Stromal cell of bone marrow (primary cell): ENCODE measurements at places on chromosomes 6 and 20.

DNA sequence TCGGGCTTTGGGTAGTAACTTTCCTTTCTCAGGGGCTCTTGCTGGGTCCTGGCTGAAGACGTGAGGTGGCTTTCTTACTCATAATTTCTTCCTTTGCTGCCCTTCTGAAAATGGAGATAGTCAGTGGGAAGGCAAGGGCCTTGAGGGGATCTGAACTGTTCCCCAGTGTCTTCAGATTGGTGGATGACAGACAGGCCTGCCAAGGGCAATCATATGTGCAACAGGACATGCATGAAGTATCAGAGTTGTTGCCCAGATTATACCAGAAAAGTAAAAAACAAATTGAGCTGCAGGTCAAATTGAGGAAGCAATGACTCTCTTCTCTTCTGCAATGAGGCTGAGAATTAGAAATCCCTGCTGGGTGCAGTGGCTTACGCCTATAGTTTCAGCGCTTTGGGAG lies 71.6 kb upstream of the PAX1 start:
- DNase-seq: no peak

DNA sequence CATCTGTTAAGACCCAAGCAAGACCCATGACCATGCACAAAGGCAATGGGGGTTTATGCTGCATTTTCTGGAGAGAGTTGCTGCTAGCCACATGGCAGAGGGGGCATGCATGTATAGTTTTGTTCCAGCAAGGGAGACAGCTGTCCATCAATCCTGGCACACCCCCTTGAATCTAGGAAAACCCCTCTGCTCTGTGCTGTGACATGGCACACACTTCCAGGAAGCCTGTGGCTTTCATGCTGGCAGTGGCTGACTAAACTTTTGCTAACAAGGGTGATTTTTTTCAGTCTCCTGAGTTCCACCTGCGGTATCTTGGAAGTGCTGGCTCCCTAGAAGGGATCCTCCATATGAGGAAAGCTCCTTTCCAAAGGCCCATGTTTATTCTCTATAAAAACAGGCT lies 9.1 kb upstream of the CST4 start:
- DNase-seq: no peak

- no peak for DNase-seq
Observed at GRCh38 chr6:152680879-152681517, 16.7 kb upstream of the MYCT1 start.

GRCh38 chr20:35578469-35578868 lies 36.6 kb downstream of the ERGIC3 start:
- DNase-seq: no peak

DNA sequence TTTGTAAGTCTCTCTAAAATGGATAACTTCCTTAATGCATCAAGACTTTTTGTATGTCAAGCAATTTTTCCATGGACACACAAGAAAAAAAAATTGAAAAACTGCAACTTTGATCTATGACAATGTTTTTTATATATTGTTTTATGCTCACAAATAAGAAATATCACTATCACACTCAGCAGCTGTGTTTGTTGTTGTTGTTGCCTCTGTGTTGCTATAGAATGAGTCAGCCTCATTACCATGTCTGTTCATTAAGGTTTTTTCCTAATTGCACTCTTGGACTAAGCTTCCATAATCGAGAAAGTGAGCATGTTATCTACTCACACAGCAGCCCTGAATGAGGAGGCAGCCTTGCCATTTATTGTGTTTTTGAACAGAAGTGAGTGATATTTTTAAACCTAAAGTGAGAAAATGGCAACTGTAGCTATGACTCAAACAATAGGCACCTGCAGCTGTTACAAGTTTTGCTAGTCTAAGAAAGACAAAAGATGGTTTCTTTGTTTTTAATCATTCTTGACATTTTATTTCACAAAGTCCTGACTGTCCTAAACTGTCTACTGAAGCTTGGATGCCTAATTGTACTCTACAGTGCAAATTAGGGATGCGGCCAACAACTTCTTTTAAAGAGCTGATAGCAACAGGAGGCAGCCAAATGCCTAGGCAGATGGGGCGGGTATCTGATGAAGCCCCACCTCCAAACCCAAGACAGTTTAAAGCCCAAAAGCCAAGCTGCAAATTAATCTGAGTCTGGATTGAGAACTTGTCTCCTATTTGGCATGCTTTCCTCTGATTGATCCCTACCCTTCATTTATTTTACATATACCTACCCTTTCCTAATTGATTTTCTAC lies 77.9 kb upstream of the DOK5 start:
- DNase-seq: no peak

DNA sequence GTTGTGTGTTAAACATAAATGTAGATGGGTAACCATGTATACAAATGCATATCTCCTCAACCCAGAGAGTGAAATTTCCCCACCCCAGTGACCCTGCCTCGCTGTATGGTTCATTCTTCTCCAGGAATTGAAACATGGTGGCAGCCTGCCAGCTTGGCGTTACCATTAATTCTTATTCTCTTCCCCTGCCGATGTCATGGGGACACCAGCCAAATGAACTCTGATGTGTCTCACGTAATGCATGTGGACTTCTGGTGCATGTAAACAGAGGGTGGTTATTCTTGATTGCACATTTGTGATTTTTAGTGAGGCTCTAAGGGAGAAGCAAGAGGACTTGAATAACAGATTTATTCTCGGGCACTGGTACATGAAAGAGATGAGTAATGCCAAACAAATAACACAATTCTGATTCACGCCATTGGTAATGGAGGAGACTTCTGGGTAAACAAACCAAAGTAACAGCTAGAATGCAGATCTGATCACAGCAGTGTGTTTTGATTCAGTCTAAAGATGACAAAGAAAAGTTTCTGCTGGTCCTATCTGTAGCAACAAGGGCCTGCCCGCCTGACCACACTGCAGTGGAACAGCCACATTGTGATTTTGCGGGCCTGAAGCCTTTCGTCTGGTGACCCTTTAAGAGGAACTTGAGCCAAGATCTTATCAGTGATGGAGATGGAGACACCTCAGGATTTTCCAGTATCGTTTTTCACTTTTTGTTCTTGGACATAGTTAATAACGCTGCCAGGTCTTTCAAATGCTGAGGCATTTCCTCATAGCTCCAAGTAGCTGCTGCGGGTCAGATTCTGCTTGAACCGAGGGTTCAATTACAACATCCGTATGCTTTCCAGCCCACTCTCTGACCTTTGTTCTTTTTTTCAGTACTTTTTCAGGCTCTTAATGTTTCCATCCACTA lies 171.8 kb upstream of the AKAP12 start:
- DNase-seq: peak; percentile 94

DNA sequence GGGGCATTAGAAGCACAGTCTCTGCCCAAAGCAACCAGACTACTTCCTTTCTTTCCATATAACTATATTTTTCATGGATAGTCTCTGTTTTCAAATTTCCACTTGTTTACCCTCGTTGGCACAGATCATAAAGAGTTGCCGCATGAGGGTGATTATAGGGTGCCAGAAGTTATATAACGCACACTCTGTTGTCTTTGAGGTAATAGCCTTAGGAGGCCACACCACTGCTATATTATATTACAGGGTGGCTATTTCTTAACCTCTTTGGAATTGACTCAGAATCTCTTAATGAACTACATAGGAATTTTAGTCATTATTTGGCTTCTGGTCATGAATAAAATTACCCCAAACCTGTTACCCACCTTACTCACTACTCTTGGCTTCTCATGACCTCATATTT lies 43.7 kb downstream of the KCNQ5 start:
- no peak for DNase-seq

- DNase-seq: no peak
Observed at GRCh38 chr20:17790296-17790695, 90.5 kb downstream of the BANF2 start.

GRCh38 chr6:108739496-108740330 lies 108.5 kb upstream of the ARMC2 start:
- peak; percentile 25 for DNase-seq

- no peak for DNase-seq
Observed at GRCh38 chr6:166691199-166691598, 64.1 kb upstream of the RPS6KA2 start.

DNA sequence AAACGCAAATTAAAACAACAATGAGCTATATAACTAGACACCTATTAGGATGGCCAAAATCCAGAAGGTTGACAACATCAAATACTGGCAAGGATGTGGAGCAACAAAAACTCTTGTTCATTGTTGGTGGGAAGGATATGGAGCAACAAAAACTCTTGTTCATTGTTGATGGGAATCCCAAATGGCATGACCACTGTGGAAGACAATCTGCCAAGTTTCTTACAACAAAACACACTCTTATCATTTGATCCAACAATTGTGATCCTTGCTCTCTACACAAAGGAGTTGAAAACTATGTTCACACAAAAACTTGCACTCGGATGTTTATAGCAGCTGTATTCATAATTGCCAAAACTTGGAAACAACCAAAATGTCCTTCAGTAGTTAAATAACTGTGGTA lies 61.8 kb upstream of the LAMA2 start:
- DNase-seq: no peak

- no peak for DNase-seq
Observed at GRCh38 chr6:1605893-1606779, 3.6 kb upstream of the FOXC1 start.

GRCh38 chr6:7545316-7546019 lies 4.0 kb downstream of the DSP start:
- DNase-seq: no peak
